Iris pigment epithelial cell (primary cell): ENCODE measurements at places on chromosomes 6 and 20.

- no peak for DNase-seq
Observed at GRCh38 chr20:21208999-21209398, 83.1 kb downstream of the KIZ start.

DNA sequence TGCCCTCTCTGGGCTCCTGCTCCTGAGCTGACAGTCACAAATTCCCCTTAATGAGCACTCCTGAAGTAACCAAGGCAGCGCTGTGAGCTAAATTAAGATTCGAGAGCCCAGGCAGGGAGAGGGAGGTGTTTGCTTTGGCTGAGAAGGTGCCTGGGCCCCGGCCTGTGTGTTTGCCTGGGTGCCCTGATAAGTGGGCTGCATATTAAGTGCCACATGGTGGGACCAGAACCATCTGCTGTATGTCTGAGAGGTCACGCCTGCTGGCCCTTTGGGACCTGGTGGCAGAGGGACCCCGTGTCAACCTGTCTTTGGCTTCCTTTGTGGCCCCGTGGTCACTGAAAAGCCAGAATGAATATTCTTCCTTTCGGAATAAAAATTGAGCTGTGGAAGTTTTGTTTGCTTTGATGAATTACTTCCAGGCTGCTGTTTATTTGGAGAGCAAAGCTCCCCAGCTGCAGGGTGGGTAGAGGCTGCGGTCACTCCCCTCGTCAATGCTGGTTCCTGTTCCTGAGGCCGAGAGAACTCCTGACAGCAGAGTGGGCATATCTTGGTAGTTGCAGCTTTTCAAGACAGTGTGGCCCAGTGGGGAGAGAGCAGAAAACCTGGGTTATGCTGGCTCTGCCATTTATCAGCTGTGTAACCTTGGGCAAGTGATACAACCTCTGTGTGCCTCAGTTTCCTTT, 17.5 kb upstream of the KCNK16 start:
- no peak for DNase-seq

DNA sequence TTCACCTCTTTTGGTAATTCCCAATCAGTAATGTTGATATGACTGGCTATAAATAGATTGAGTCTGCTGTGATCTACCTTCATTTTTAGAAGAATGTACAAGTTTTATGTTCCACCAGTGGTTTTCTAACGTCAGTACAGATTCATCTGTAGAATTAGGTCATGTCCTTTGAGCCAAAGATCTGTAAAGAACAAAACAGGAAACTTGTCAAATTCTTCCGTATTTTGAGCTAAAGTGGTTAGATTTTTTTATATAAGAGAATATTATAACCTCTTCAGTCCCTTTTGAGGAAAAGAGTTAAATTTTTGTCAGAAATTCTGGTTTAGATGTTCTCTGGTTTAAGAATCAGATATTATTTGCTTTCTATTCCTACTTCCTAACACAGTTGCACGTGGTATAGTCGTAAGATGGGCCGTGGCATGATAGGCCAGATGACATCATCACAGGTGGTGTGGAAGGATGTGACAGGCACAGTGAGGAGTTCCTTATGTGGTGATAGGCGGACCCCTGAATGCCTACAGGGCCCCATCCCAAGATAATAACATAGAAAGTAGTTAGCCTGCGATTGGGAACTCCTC, 62.3 kb downstream of the SNX9 start:
- DNase-seq = peak; percentile 67

- no peak for DNase-seq
Observed at GRCh38 chr6:13917141-13917540, 7.6 kb upstream of the RNF182 start.

- DNase-seq = no peak
Observed at GRCh38 chr6:39348740-39349139, 26.2 kb upstream of the KCNK16 start.

DNA sequence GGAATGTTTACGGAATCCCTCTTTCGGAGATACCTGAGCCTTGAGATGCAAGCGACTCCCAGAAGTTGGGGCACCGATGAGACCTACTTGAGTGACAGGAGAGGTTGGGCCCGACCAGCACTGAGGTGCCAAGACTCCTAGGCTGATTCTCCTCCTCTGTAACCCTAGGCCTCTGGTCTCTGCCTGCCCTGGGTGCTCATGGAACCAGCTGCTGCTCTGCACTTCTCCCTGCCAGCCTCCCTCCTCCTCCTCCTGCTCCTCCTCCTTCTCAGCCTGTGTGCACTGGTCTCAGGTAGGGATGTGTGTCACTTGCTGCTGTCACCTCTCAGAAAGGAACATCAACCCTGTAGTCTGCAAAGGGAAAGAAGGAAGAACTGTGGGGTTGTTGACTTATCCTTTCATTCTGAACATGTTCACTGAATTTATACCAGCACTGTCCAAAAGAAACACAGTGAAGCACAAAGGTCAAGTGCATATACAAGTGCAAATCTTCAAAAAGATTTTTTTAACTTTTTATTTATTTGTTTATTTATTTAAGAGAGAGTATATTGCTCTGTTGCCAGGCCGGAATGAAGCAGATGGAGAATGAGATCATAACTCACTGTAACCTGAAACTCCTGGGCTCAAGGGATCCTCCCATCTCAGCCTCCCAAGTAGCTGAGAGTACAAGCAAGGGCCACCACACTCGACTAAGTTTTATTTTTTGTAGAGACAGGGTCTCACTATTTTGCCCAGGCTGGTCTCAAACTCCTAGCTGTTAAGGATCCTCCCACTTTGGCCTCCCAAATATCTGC, 913 bp downstream of the BTN2A2 start:
- DNase-seq = peak; percentile 85

GRCh38 chr20:32623667-32624157, 38.6 kb upstream of the NOL4L start:
- DNase-seq = no peak

DNA sequence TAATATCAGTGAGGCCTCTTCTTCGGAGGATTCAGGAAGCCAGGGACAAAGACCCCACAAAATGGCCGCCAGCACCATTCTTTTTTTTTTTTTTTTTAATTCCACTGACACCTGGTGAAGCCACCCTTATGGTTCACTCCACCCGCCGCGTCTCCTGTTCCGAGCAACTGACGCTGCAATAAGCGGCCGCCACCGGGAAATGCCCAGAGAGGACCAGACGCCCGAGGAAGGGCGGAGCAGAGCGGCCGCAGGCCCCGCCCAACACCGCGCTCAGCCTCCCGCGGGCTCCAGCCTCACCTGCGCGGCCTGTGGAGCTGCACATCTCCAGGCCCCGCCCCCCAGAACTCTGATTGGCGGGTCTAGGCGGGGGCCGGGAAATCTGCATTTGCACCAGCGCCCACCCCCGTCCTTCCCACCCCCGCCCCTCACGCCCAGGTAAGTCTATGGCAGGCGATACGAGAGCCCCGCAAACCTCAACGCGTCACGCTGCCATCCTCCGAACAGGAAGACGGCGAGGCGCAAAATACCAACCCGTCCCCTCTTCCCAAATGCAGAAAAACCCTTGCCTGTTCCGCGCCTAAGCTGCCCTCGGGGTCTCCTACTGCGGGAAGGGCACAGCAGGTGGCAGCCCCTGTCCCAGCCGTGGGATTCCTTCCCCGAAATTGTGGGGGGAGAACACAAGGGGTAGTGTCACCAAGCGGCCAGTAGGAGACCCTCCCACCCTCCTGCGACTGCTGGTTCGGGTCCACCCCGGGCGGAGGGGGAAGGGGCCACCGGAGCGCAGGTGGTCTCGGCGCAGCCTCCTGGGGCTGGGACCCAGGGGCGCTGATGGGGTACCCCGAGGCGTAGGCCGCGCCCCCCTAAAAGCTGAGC, 960 bp downstream of the ATP9A start:
- DNase-seq = peak; percentile 50

DNA sequence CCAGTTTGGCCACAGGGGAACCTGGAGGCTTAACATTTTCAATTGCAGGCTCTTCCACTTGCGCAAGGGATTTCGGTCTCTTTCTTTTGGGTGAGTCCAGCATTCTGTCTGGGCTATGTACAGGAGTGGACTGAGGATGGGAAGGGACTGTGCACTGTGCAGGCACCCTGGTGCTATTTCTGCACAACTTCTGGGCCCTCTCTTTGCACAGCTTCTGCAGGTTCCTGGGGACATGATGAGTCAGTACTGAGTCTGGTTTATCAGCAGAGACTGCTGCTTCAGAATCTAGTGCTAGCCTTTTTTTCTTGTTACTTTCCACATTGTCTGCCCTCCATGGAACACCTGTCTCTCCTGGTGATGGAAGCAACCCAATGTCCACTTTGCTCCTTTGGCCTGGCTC, 78.5 kb upstream of the ASF1A start:
- peak; percentile 10 for DNase-seq

DNA sequence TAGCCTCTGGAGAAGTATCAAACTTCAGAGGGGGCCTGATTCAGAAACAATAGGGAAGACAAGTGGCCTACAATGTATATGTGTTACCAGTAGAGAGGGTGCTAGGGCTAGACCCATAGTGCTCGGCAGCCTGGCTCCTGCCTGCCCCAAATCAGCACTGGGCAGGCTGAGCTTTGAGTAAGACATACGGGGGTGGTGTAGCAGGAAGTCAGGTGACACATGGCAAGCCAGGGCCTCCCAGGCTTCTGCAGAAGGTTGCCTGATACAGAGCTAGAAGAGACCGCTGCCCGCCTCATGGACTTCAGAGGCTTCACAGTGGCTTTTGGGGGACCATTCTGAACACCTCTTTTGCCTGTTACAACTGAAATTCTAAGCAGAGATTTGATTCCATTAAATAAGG, 43.4 kb downstream of the RALY start:
- DNase-seq = peak; percentile 18

DNA sequence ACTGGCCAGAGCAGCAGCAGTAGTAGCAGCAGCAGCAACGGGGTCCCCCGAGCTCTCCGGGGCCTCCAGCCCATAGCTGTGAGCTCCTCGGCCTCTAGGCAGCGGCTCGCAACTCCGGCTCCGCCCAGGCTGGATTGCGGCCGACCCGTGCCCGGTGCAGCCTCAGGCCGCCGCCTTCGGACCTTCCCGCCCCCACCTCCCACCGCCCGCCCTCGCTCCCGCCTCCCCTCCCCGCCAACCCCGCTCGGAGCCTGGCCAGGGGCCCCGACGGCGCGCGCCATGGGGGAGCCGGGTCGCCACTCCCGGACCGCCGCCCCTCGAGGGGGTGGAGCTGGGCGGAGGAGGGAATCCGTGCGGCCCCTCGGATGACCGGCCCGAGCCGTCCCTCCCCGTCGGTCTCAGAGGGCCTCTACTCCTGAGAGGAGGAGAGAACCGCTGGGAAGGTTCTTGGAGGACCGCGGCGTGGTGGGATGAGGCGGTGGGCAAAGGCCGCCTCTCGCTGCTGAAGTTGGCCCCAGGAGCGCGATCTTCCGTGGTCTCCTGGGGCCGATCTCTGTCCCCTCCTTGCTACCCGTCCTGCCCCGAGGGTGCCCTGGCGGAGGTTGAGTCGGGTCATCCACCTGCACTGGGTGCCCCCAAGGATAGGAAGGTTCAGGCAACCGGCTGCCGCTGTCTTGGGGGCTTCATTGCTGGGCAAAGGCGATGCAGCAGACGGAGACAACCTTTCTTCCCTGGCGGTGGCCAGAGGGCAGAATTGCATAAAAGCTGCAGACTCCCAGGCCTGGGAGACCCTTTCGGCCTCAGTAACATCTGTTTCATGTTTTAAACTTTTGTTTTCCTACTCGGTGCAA, at the start of gene ADAM33:
Gene ADAM33, minus strand, starts transcription at position 80 of the 851 bp plus-strand sequence. Its CDS starts 6 bp downstream, at position 74.
- DNase-seq = no peak

- DNase-seq = peak; percentile 80
Observed at GRCh38 chr6:163860287-163861081, 446.0 kb downstream of the QKI start.

DNA sequence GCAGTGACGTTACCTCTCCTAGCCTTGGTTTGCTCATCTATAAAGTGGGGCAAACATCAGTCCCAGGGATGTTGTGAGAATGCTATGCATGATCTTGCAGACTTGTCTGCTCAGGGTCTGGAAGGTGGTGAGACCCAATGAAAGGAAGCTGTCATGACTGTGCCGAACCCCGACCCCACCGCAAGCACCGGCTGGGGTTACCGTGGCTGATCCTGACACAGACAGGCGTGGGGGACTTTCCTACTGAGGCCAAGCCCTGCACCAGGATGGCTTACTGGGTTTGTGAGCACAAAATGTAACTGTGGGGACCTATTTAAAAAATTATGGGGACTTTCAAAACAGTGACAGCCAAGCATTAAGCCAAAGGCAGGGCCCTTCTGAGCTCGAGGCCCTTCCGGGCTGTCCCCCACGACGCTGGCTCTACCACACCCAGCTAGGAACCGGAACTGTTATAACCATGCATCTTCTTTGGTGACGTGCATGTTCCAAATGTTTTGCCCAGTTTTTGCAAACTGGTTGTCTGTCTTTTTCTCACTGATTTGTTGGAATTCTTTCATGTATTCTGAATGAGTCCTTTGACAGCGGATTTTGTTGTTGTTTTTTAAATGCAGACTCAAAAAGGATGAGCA, 76.6 kb upstream of the PMEPA1 start:
- DNase-seq = no peak

DNA sequence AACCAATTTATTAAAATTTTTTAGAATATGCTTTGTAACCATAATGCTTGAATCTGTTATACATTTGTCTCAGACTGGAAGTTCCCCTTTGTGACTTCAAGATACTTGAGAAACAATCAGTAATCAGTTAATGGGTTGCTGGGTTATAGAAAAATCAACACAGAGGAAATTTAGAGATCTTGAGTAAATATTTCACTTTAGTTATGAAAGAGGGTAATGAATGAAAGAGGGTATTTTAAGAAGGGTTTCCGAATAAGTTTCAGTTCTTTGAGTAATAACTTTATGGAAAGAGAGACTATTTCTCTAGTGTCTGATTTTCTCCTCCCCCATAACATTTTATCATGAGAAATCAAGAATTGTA, 21.4 kb downstream of the ZFAND3 start:
- no peak for DNase-seq

DNA sequence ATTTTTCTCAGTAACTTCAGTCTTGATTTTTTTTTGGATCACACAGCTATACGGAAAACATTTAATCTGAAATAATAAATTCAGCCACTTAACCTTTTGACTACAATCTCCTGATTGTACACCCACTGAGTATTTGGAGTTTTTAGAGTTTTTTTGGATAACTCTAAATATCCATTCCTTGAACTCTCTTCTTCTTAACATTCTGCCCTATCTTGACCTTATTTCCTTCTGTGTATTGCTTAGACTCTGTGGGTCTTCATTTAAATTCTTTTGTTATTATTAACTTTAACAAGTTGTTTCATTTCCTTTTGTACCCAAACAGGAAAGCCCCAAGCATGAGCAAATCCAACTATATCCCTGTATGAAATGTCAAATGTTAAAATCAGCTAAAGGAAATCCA, 170.2 kb upstream of the PTCHD4 start:
- DNase-seq = no peak

DNA sequence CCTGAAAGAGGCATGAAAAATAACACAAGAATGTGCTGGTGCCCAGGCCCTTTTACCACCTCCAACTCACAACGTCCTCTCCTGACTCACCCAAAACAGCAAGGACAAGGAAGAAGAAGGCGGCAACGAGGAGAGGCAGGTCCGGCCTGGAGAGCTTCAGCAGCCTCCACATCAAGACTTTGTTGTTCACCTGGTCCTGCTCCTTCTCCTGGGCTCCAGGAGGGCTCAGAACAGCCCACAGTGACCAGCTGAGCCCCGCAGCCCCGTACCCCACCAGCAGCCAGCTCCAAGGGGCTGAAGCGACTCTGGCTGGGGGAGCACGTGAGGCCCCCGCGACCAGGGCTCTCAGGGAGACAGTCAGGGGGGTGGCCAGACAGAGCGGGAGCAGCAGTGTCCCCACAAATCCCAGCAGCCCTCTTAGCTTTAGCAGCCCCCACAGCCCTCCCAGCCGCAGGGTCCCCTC, 857 bp downstream of the TAP2 start:
- DNase-seq = peak; percentile 10

GRCh38 chr20:31833931-31834521, 11.4 kb downstream of the FOXS1 start:
- no peak for DNase-seq
